CD4-positive, alpha-beta T cell treated with Interleukin-15 for 1 hour (primary cell): ENCODE measurements at places on chromosomes 2 and 18.

DNA sequence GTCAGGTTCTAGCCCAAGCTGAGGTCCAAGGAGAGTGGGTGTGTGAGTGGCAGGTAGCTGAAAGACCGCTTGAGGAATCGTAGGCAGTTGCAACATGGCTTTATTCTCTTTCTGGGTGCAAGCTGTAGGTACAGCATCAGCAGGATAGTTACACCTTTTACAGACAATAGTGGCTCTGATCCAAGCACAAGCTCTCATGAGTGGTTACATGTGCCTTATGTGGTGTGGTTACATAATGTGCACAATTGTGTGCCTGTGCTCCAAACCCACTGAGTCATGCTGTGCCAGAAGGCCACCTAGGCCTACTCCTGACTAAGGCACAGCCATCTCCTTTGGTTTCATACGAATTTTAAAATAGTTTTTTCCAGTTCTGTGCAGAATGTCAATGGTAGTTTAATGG lies 227.6 kb downstream of the SATB2 start:
- DNase-seq, result no peak

DNA sequence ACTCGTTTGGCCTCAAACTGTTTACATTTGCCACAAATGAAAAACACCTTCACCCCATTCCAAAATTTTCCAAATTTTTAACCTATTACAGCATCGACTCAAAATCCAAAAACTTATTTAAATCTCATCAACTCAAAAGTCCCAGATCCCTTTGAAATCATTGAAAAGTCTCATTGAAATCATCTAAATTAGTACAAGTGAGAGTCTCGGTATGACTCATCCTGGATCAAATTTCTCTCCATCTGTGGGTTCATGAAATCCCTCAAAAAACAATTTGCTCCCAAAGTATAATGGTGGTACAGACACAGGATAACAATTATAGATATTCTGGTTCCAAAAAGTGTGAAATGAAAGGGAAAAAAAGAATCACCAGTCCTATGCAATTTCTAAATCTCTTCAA lies 65.1 kb downstream of the LRP1B start:
- DNase-seq, result no peak

- DNase-seq, result no peak
Measured at GRCh38 chr2:53842891-53843290, 16.9 kb downstream of the GPR75 start.

GRCh38 chr2:16069663-16069932 lies 129.2 kb downstream of the MYCN start:
- DNase-seq, result no peak

- no peak for DNase-seq
Measured at GRCh38 chr2:65957454-65957853, 477.5 kb upstream of the MEIS1 start.

DNA sequence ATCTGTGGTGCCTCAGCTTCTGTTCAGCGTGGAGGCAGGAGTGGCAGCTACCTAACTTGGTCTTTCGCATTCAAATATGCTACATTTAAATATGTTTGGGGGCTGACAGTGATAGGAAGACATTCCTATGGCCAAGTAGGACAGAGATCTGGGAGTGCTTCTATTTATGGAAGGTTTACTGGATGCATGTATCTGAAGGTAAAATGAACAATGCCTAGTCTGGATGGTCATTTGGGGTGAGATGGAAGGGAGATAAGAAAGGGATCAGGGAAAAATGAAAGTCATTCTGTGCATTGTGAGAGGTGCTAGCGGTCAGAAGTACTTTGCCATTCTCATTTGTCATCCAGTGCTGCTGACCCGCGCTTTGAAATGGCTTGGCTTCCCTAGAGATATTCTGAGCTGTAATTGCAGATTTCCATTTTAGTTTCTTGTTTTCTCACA lies 300.9 kb upstream of the FBXO11 start:
- DNase-seq, result no peak

DNA sequence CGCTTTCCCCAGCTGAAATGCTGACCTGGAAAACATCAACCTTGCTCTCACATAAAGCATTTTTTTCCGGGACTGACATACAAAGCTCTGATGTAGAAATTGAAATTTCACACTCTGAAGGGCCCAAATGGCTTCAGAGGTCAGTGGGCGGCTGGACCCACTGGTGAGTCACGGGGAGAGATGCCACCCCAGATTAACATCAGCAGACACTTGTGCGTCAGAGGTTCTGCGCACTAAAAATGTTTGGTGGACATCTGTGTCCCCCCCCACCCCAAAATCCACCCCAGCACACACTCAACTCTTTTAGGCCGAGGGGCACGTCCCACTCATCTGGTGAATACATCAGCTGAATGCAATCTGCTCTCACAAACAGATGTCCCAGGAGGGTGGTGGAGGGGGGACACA lies 208.9 kb downstream of the ASB1 start:
- no peak for DNase-seq

- DNase-seq, result no peak
Measured at GRCh38 chr2:190318931-190319554, 583 bp downstream of the HIBCH start.
